H54 (cell line): ENCODE measurements at places on chromosomes 7 and 10.

DNA sequence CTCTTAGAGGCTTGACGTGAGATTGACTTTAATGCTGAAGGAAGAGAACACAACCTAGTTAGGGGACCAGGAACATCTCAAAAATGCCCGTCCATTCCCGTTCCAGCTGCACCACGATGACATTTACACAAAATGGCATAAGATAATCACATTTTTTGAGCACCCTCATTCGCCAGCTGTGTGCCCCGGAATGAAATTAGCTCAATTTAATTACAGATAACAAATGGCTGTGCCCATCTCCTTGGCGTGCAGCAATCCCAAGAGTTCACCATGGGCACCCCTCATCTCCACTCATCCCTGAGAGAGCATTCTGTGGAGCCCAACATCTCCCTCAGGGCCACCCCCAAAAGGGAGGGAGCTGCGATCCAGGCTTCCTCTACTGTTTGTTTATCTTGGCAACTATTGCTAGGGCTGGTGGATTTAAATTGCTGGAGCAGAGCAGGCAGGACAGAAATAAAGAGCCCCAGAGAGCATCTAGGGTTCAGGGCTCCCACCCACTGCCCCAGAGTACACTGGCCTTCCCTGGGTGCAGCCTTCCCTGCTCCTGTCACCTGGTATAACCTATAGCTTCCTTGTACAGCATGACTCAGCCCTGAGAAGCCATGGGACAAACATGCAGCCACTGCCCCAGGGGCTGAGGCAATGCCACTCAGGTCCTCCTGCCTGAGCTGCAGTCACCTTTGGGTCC, 263.5 kb downstream of the ZEB1 start:
- peak; percentile 37 for DNase-seq

DNA sequence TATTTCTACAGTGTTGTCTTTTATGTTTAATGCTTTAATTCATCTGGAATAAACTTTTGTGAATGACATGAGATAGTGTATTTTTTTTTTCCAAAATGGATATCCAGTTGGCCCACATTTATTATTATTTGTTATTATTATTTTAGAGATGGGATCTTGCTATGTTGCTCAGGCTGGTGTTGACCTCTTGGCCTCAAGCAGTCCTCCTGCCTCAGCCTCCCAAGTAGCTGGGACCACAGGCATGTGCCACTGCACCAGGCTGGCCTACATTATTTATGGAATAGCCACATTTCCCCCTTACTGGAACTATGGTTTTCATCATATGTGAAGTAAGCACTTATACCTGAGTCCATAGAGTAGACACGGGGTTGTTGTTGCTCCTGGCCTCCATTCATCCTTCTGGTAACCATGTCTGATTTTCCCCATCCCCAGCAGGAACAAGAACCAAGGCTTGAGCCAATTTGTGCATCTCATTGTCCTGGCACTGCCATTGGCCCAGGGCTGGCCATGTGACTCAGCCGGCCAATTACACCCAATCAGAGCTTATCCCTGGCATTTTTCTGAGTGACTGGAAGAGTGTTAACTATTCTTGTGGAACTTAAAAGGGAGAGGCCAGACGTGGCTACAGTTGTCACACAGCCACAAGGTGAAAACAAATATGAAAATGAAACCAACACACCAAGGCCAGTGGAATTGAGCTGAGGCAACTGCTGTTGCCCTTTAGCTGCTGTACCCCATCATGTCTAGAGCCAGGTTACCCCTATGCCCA, 23.1 kb downstream of the PRF1 start:
- no peak for DNase-seq

DNA sequence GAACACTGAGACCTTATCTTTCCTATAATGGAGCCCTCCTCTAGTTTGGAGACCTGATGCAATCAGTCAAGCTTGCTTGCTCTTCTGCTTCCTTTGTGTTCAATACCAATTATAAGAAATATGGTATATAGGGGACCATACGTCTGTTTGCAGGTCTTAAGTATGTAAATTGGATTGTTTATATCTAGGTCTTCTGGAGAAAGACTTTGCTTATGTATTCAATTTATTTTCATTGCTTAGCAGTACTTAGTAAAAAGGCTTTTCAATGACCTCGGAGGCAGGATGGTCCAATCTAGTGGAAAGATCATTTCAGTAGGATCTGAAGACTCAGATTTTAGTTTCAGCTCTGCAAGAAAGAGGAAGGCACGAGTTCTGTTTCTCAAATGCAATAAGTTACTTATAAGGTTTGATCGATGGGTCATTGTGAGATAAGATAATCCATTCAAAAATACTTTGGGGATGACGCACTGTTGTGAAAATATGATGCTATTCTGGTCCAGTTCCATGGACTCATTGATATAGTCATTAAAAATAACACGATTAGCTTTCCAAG, 571.6 kb downstream of the SH2D4B start:
- no peak for DNase-seq

DNA sequence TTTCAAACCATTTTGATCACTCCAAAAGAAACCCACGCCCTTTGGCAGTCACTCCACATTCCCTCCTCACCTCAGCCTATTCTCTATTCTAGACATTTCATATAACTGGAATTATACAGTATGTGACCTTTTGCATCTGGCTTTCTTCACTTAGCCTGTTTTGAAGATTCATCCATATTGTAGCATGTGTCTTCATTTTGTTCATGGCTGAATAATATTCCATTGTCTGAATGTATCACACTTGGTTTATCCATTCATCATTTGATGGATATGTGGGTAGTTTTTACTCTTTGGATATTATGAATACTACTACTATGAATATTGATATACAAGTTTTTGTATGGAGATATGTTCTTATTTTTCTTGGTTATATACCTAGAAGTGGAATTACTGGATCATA, 3.5 kb upstream of the OTUD1 start:
- no peak for DNase-seq

- peak; percentile 30 for DNase-seq
Observed at GRCh38 chr10:82982110-82982608, 1107.2 kb downstream of the NRG3 start.

DNA sequence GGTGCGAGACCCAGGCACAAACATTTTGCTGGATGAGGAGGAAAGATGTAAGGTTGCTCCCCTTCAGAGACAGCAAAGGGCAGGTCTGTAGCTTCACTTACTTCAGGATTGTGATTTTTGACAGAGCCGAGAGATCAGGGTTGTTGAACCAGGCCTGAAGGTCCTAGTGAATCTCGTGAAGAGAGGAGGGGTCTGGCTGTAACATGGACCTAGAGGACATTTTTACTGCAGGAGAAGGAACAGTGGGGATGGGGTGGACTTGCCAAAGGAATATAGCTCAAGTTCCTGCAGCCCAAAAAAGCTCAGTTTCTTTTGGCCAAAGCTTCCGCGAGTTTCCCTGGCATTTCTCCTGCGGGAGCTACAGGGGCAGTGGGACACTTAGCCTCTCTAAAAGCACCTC, 976 bp upstream of the EGFR start:
- no peak for DNase-seq

GRCh38 chr7:106476751-106477150, 184.2 kb downstream of the CCDC71L start:
- DNase-seq = no peak

GRCh38 chr7:99218406-99219184, 10.7 kb upstream of the KPNA7 start:
- DNase-seq = no peak

DNA sequence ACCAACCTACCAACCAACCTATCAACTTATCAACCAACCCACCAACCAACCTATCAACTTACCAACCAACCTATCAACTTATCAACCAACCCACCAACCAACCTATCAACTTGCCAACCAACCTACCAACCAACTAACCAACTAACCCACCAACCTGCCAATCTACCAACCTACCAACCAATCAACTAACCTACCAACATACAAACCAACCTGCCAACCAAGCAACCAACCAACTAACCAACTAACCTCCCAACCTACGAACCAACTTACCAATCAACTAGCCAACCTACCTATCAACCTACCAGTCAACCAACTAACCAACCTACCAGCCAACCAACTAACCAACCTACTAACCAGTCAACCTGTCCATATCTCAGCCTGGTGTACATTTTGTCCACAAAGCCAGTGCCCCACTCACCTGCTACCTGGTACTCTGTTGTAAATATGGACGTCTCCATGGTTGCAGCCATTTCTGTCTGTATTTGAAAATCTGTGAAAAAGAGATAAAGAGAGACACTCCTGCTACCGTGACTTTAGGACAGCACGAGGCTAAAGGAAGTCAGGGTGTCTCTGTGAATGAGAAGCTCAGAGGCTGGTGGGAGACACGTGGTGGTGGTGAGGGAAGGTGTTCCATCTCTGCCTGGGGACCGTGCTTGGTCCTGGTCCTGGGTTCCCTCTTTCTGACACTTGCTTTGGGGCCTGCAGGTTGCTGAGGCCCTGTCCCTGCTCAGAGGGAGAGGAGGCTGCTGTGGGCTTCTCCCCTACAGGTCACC, 41.9 kb upstream of the IL15RA start:
- no peak for DNase-seq

GRCh38 chr10:88194041-88194887, 330.8 kb downstream of the PTEN start:
- DNase-seq = peak; percentile 40

DNA sequence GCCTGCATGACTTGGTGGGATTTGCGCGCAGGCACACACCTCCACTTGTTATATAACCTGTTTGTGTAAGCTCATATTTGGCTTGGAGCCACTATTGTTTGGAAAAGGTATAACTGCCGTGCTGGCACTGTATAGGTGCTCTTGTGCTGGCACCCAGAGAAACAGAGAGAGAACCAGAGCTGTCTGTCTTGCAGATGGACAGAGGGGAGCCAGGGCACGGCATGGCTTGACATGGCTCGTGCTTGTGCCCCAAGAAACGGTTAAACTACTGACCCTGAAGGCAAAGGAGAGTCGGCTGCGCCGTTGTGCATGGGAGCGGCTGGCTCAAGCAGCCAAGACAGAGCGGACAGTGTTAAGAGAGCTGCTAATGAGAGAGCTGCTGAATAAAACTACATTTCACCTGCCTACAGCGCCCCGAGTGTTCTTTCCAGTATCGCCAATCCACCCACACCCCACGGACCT, 23.2 kb downstream of the RAPGEF5 start:
- DNase-seq = no peak

DNA sequence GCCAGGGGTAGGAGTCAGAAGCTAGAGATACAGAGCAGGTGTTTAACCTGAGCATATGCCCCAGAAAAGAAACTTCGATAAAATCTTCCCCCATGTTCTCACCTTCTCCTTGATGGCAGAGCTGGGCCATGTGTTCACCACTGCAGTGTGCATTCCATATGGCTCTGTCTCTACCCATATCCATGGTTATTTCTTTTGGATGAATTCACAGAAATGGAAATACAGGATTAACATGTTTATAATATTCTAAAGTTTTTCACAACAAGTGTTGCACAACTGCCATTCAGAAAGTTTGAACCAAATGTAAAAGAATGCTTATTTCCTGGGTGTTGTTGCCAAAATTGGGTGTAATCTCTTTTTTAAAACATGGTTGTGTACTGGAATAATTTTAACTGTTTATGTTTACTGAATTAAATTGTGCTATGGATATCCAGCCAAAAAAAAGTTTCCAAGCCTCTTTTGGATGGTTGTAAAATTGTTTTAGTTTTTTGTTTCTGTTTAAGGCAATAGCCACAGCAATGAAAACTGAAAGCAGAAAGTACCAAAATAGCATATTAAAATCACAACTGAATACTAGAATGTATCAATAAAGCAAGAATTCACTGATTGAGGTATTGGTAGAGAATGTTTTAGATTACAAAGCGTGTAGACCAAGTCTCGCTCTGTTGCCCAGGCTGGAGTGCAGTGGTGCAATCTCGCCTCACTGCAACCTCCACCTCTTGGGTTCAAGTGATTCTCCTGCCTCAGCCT, 19.9 kb upstream of the CCNY start:
- no peak for DNase-seq

GRCh38 chr10:18735711-18736110, 76.5 kb downstream of the ARL5B start:
- no peak for DNase-seq

DNA sequence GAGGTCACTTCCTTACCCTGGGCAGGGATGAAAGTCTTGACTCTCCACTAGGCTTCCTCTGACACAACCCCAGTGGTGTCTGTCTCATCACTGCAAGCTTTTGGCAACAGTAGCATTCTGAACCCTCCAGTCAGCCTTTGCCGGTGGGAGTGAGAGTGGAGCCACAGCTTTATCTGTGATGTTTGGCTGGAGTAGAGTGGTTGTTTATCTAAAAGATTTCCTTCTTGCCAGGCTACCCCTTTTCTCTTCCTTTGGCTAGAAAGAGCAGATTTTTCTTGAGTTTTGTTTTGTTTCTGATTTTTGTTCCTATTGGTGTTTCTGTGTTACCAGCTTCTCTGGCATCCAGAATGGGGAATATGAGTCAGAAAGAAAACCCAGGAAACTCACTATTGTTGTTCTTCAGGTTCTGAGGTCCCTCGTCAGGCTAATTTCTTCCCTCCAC, 98.9 kb upstream of the KIF5B start:
- DNase-seq = no peak

DNA sequence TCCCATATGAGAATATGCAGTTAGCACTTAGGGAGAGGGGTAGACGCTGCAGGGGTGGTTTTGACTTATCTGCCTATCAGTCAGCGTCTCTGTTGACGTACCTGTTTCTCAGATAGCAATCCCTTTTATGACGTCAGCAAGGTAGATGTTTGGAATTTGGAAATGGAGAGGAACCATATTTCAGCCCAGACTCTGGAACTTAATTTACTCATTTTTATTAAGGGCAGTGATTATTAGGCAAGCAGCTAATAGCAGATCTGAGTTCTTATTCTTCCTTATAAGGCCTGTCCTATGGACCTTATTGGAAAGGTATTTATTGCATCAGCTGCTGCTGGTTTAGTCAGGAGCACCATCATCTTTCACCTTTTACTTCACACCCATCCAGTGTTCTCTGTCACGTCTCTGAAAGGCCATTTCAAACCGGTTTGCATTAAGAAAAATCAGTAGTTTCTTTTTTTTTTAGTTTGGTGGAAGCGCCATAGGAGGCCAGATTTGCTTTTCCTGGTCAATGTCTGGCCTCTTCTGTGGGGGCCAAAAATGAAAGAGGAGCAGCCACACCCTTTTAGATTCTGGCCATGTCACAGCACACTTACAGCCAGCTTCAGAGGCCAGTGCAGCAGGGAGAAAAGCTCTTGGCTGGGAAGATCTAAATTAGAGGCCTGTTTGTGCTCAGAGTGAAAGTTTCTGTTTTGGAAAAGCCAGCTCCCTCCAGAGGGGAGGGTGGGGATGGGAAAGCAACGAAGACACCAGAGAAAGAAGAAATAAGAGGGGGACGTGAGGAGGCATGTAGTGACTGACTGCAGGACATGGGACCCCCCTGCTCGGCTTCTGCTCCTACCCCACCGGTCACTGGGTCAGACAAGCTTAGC, 146.3 kb downstream of the TCF7L2 start:
- DNase-seq = no peak

DNA sequence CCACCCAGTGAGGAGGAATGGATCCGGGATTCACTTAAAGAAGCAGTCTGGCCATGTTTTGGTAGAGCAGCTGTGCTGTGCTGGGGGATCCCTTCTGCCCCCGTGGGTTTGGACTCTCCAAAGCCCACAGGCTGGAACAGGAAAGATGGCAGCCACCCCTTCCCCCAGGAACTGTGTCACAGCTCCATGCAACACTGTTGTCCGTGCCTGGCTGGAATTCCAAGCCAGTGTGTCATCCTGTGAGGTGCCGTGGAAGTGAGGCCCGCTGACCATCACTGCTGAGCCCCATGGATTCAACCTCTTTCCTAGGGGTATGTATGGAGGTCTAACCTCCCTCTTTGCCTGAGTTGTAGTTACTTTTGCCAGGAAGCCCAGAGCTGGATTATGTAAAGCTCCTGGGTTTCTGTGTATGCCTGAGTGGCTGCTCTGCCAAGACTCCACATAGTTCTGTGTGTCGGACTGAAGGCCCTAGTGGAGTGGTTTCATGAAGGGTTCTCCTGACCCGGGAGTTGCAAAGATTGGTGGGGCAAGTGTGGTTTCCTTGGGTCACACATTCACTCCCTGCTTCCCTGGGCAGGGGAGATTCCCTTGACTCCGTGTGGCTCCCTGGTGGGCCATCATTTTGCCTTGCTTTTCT, 35.1 kb upstream of the PCGF5 start:
- DNase-seq = peak; percentile 65
